ENCODE measurements at places on chromosomes 2 and 18.

DNA sequence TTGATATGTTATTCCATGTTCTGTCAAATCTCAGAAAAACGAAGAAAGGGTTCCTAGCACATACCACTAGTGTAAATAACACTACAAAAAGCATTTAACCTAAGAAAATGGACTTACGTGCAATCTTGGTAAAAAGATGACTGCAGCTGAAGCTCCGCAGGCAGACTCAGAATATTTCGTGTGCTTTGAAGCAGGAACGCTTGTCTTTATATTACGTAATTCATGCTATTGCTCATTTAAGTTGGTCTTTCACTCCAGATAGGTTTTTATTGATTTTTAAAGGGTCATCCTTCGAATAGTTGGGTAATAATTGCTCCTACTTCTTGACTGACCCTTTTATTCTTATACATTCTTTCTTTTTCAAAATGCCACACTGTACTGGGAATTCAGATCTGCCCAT lies 44.0 kb downstream of the ID2 start:
- DNase-seq: no peak

DNA sequence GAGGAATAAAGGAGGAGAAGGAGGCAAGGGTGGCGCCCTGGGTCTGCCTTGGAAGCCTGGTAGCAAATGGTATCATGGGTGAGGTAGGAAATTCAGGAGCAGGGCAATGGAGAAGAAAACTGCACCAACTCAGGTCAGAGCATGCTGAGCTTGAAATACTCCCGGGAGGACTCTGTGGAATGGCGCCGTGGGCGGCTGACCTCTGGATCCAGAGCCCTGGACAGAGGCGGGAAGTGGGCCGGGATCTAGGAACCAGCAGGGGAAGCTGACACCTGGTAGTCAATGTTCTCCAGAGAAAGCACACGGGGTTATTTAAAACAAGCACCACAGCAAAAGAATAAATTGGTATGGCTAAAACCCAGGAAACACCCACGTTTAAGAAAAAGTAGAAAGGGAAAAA lies 161.3 kb downstream of the INO80D start:
- DNase-seq: no peak

DNA sequence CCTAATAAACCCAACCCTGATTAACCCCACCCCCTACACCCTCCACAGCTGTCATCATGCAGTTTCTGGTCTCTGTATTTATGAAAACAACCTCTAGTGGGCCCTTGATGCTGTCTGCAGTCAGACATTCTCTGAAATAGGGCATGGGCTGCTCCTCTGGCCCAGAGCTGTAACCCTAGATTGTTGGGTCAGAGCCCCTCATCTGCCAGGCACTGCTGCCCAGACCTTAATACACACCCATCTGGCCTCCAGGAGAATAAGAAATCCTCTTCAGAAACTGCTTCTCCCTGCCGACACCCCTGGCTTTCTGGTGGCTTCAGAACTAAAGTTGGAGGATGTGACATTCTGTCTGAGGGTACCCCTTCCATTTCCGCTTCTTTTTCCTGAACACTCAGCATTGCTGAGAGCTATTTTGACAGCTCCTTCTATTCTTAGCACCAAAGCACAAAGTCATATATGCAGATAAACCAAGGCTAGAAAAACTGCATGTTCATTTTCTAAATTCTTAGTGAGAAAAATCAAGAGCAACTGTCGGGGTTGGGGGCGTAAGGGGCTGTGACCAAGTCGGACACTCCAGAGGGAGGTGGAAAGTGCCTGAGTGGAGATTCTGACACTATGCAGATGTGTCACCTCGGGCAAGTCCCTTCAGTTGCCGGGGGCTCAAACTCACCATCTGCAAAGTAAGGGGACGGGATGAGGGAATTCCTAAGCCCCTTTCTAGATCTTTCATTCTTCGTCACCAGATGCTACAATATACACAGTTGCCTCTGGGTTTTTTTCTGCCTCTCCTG lies 28.7 kb downstream of the SRSF7 start:
- DNase-seq: peak; percentile 76

DNA sequence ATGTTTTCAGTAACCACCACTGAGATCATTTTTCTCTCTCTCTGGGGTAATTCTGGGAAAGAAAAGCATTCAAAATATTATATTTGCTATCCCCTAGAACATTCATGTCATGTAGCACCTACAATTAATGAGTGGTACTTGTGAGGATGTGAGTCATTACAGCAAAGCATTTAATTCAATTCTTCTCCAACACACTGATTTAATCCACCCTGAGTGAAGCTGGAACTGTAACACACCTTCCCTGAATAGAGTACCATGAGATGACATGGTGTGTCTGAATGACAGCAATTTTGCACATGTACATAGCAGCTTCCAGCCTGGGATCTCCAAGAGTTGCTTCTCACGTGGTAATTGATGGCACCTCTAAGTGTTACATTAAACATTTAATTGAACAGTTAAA lies 207.1 kb upstream of the SLC14A2 start:
- DNase-seq: no peak

DNA sequence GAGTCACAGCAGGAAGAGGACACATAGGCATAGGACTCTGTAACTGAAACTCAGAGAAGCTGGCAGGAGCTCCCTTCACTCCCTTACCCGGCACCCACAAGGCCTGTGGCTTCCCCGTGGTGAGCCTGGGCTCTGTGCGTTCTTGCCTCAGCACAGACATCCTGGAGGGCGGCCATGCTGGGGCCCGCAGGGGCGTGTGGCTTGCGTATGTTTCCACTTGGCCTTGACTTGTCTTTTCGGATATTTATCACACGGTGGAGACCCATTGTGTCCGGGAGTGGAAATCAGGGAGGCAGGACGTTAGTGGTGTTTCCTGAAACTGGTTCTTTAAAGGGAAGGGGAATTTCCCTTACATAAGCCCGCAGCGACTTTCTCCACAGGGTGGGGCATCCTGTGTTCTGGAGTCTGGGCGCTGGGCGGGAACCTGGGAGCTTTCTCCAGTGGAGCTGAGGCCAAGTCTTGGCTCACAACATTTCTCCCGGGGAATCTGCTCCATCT lies 49.9 kb upstream of the EML6 start:
- DNase-seq: peak; percentile 31

- no peak for DNase-seq
Observed at GRCh38 chr2:231687961-231688360, 20.4 kb upstream of the PTMA start.

DNA sequence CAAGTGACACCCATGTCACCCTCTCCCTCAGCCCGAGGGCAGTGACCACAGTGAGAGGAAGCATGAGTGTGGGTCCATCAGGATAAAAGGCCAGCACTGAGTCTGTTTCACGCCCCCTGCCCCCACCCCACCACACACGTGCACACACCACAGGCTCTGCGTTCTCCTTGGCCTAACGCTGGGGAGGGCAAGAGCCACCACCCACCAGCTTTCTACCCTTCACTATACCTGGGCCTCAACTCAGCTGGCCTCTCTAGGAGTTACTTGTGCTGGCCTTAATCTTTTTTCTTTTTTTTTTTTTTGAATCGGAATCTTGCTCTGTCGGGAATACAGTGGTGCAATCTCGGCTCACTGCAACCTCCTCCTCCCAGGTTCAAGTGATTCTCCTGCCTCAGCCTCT lies 140.5 kb downstream of the ZFP36L2 start:
- DNase-seq: no peak

GRCh38 chr18:58562999-58563667 lies 65.8 kb downstream of the ALPK2 start:
- no peak for DNase-seq

DNA sequence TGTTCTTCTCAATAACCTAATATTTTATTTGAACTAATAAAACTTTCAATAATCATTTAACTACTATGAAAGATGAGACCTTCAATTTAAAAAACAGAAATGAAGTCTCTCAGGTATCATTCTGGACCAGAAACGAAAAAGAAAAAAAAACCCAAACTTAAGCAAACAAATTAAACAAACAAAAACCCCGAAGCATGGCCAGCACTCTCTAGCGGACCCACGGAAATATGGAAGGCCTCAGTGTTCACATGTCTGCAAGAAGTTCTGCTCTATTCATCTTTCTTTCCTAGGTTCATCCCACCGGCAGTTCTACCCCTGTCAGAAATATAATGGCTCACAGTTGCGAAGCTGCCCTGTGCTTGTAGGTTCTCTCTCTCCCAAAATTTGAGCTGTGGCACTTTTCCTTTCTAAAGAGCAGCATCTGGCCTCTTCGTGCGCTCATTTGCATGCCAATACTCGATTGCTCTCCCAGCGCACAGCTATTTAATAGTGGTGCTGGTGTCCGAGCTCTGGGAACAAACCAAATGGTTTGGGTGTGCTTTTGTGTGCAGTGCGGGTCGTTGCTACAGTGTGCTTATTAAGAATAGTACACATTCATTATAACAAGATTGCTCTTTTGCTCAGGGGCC lies 129.0 kb upstream of the ZEB2 start:
- no peak for DNase-seq

DNA sequence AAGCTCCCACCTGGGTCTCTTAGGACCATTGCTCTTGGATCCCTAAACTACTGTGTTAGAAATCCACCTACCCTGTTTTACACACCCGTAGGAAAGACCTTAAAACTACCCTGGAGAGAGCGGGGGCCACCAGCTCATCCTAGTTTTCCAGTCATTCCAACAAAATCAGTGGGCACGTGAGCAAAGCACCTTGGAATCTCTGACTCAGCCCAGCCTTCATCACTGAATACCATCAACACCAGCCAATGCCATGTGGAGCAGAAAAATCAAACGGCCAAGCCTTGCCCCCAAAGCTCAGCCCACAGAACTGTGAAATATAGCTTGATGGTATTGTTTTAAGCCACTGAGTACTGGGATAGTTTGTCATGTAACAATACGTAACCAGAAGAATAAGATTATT lies 449.7 kb upstream of the CHAC2 start:
- DNase-seq: no peak

- no peak for DNase-seq
Observed at GRCh38 chr18:62739911-62740310, 24.6 kb downstream of the PHLPP1 start.

- DNase-seq: peak; percentile 17
Observed at GRCh38 chr2:181312515-181312927, 144.7 kb upstream of the ITGA4 start.

DNA sequence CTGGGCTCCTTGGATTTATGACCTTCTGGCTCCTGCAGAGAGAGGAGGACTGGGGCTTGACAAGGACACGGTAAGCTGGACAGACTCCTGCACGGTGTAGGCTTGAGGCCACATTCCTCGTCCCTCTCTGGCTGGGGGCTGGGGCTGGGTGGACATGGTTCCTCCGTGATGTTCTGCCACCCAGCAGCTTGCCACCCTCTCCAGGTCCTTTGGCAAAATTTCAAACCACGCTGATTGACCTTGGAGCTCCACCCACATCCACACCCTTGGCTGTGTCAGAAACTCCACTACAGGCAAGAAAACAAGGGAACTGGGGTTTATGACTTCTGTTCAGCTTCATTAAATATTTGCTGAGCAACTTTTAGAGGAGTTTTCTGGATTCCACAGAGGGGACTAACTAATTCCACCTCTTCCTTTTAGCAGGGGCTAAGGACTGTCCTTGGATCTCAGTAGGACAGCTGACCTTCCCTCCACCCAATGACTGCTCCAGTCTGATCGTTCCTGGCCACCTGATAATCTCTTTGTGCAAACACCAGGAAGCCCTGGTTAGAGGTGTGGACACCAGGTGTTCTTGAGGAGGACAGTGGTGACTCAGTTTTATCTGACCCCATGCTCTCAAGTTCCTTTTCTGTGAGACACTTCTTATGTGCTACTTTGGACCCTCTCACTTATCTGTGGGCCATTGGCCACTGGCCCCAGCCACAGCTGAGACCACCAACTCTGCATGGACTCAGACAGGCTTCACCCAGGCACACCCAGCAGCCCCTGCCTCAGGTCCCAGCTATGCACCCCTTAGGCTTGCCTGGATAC lies 29.3 kb downstream of the GPR55 start:
- DNase-seq: no peak

DNA sequence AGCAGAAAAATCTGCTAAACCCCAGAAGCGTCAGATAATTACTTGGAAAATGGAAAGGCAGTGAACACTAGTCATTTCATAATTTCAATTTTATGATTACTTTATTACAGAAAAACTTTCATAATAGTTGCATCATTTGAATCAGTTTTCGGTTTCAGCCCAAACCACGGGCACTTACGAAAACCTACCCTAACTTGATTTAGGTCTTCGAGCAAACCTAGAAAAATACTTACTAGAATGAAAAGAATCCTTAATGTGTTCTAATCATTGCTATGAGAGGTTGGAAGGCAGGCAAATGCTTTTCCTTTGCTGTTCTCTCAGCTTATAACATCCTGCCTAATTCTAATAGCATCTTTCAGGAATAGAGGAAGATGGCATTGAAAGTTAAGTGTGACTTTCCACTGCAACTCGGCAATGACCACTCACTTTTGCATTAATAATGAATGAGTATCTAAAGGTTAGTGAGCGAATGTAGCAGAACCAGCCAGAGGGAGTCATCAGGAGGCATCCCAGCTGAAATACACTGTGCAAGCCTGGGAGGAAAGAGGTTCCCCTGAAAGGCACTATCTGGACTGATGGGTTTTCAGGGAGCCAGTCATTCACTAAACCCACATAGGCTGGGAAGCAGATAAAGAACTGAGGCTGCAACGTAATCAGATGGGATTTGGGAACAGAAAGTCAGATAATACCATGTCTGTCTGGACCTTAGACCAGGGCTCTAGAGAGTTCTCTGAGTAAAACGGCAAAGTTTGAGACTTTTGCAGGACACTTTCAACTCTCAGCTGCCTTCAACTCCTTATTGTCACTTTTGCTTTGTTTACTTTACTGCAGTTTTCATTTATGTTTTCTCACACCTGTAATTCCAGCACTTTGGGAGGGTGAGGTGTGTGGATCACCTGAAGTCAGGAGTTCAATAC lies 520.8 kb downstream of the RNF144A start:
- peak; percentile 48 for DNase-seq

DNA sequence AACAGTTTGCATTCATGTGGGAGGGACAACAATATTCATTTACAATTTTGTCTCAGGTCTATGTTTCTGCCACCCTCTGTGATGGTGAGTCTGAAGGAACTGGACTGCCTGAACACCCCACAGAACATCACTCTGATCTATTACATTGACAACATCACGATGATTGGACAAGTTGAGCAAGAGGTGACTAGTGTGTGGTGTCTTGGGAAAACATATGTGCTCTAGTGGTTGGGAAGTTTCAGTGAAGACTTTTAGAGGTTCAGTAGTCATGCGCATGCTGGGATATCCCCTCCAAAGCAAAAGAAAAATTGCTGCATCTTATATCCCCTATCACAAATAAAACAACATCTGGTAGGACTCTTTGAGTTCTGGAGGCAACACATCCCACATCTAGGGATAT lies 18.6 kb upstream of the CTLA4 start:
- DNase-seq: no peak

GRCh38 chr2:8652774-8653426 lies 29.0 kb upstream of the ID2 start:
- DNase-seq: no peak

DNA sequence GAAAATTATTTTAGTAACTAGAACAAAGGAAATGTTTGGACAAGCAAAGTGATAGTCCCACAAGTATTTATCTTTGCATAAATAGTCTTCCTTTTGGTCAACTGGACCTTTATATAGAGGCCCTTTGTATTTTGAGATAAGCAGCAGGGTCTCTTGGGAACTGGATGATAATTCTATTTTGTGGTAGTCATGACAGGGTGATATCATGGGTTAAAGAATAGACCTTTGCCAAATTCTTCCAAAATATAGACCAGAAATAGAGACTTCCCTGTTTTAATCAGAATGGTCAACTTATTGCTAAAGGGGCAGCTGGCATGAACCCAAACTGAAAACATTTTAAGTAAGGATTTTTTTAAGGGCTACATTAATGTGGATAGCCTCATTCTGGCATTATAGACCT lies 10.5 kb downstream of the PLEK start:
- no peak for DNase-seq

- DNase-seq: no peak
Observed at GRCh38 chr2:36572719-36573059, 25.3 kb downstream of the FEZ2 start.

GRCh38 chr2:197108758-197109157 lies 182.3 kb upstream of the PGAP1 start:
- no peak for DNase-seq
